ENCODE measurements at places on chromosomes 7 and 10. TPM values are rescaled to one million over a fixed set of nuclear protein-coding genes. Genes with fewer than 3 reads are reported as not detected.

Gene PRSS2
- total RNA-seq = not detected

Gene UPK3B
- 14.2 TPM for total RNA-seq

Gene HOXA1
- total RNA-seq = 1.5 TPM

Gene SPDYE2B
- not detected for total RNA-seq

Gene ZNF33B
- 9.6 TPM for total RNA-seq

Gene HYAL4
- total RNA-seq = not detected

Gene CDH23
- 14.3 TPM for total RNA-seq

Gene MRC1
- total RNA-seq = 232 TPM

Gene RHOBTB1
- 16.7 TPM for total RNA-seq

Gene OIT3
- total RNA-seq = not detected

Gene CYP3A5
- total RNA-seq = 0.88 TPM

Gene SORBS1
- total RNA-seq = 715 TPM

Gene HGF
- total RNA-seq = 10.6 TPM

Gene TBX20
- total RNA-seq = not detected

Gene GBX1
- total RNA-seq = not detected

Gene SPDYE1
- total RNA-seq = not detected

Gene CCL24
- 9.3 TPM for total RNA-seq

Gene SFMBT2
- total RNA-seq = 8.2 TPM

Gene CPN1
- not detected for total RNA-seq

Gene GLI3
- 16.7 TPM for total RNA-seq

Gene SYT15B
- total RNA-seq = 7.9 TPM

Gene LEP
- total RNA-seq = 206 TPM

Gene NPSR1
- total RNA-seq = not detected

Gene UTF1
- total RNA-seq = not detected

Gene PRLHR
- total RNA-seq = not detected

Gene LRRC17
- total RNA-seq = 2.3 TPM

Gene OPN4
- total RNA-seq = not detected

Gene UNCX
- total RNA-seq = not detected

Gene PLXNA4
- total RNA-seq = 63.1 TPM

Gene TMEM213
- not detected for total RNA-seq

Gene POU6F2
- not detected for total RNA-seq

Gene PRSS37
- total RNA-seq = not detected

Measured in subcutaneous adipose tissue (tissue), 4 donors.